ENCODE measurements at places on chromosomes 3 and 15. TPM values are rescaled to one million over a fixed set of nuclear protein-coding genes. Genes with fewer than 3 reads are reported as not detected.

LDHAL6B gene
- polyA plus RNA-seq, result not detected

GNAT1 gene
- not detected for polyA plus RNA-seq

SI gene
- not detected for polyA plus RNA-seq

ECE2 gene
- not detected for polyA plus RNA-seq

CCDC13 gene
- 1.2 TPM for polyA plus RNA-seq

CYP19A1 gene
- 4.8 TPM for polyA plus RNA-seq

DNAH12 gene
- polyA plus RNA-seq, result not detected

Data from aorta (tissue), 5 donors.